Left ventricle myocardium inferior (tissue), 1 donor: ENCODE measurements at places on chromosomes 1 and 21. TPM values are rescaled to one million over a fixed set of nuclear protein-coding genes. Genes with fewer than 3 reads are reported as not detected.

Gene SELP
- total RNA-seq: 10.9 TPM

Gene COL11A1
- total RNA-seq: not detected

Gene PLA2G2F
- total RNA-seq: not detected

Gene FMO1
- 0.49 TPM for total RNA-seq

Gene DCST2
- total RNA-seq: not detected

Gene ANKRD35
- 0.77 TPM for total RNA-seq

Gene HSPA6
- 0.58 TPM for total RNA-seq

Gene CASQ2
- 1,110 TPM for total RNA-seq

Gene VASH2
- total RNA-seq: 1.2 TPM

Gene KIF21B
- 0.47 TPM for total RNA-seq

Gene CR2
- not detected for total RNA-seq
